ENCODE measurements at places on chromosomes 4 and X.

DNA sequence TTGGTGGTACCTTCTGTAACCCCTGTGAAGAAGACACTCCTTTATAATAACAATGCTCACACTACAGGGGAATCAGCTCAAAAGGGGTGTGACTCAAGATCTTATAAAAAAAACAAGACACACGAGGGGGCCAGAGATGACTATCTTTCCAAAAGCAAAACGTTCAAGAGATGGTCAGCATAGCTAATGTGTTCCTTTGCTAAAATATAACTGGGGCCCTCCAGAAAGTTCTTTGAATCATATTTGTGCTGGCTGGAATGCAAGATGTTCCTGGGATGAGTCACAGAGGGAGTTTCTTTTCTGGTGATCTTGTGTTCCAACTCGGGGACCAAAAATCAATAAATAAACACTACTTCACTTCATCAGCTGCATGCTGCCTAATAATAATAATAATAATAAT is 46.5 kb downstream of the RAI2 start:
- DNase-seq = peak; percentile 24

DNA sequence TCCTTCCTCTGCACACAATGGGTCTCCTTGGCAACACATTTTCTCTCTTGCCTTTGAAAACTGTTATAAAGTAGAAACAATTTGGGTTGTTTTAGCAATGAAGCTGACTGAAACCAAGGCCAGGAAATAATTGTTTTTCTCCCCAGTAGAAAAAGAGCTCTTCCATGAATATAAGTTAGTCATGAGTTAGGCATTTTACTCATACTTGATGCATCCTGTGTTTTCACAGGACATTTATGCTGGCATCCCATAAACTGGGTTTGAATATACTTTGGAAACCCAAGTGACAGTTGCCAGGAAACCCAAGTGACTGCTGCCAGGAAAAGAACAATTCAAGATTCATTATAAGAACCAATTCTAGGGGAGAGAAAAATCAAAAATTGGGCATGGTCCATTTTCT is 128.6 kb upstream of the NPY2R start:
- peak; percentile 8 for DNase-seq

- DNase-seq = peak; percentile 34
These were observed 171.6 kb downstream of the PCDH10 start for GRCh38 chr4:133320576-133321170.

- peak; percentile 71 for DNase-seq
These were observed at the start of gene GSPT2 for GRCh38 chrX:51743179-51743957. Gene GSPT2, plus strand, starts transcription at chrX:51743442. Its CDS starts 185 bp downstream, at chrX:51743627.

DNA sequence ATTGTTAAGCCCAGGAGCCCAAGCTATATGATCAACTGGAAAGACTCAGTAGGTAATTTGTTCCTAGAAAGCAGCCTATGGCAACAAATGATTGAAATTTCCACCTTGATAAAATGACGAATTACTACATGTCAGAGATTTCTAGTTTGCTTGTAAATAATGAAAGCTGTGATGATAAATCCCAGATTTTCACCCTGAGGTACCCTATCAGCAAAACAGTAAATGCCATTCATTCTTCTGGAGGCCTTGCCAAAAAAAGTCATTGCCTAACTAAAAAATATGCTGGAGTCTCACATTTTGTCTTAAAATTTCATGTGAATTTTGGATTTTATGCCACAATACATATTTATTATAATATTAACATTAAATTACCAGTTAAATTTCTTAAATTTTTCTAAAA is 71.3 kb downstream of the PPEF2 start:
- DNase-seq = peak; percentile 30

- peak; percentile 81 for DNase-seq
These were observed 23.1 kb upstream of the ARMCX2 start for GRCh38 chrX:101682723-101683122.

DNA sequence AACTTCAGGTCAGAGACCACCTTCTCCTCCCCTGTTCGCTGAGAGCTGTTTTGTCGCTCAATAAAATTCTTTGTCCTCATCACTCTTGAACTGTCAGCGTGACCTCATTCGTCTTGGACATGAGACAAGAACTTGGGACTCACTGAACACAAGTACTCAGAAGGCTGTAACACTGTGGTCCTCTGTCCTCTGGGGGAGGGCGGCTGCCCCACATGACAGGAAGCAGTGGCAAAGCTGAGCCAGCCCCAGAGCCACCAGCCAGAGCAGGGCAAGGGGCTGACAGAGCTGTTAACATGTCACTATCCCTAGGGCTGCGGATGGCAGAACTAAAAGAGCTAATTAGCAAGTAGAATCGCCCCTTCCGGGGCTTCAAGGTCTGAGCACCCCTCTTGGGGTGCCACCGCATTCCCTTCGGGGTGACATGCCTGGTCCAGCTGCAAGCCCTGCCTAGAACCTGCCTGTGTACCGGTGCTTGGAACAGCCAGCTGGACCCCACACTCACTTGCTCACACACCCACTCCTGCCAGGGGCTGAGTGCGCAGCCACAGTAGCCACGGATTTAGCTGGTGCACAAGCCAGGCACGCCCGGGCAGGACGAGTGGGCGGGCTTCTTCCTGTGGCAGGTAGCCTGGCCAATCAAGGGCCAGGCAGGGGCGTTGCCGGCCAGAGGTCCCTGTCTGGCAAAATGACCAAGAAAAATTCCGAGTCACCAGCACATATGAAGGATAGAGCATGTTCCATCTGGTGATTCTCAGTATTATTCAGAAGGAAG is 648.6 kb upstream of the AGA start:
- no peak for DNase-seq

DNA sequence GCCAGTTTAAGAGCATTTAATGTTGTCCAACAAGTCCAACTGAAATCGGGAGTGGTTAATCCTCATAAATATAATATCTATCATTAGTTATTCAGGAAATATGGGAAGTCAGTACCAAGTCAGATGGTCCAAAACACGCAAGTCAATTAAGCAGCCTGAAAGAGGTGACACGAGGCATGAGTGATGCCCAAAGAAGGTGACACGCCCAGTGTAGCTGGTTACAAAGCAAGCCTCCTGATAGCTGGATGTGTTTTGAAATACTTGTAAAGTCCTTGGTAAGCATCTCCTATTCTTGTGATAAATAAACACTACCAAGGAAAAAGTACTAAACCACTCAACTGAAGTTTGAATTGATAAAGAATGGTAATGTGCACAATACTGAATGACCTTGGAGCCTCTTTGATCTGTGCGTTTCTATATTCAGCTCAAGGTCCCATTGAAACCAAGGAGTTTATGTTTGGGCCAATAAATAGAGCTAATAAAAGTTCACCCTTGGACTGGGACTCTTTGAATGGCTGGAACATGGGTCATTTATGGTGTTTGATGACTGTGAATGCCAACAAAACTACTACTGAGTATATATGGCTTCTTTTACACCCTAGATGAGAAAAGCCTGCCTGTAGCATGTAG is 93.2 kb upstream of the KLF3 start:
- DNase-seq = no peak

DNA sequence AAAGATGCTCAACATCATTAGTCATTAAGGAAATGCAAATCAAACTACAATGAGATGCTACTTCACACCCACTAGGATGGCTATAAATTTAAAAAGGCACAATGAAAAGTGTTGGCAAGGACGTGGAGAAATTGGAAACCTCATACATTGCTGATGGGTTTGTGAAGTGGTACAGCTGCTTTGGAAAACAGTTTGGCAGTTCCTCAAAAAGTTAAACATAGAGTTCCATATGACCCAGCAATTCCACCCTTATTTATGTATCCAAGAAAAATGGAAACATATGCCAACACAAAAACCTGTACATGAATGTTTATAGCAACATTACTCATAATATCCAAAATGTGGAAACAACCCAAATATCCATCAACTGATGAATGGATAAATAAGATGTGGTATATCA is 101.3 kb upstream of the MAGEB10 start:
- DNase-seq = peak; percentile 6

GRCh38 chrX:40719731-40720130 is 15.6 kb downstream of the MED14 start:
- DNase-seq = peak; percentile 10

DNA sequence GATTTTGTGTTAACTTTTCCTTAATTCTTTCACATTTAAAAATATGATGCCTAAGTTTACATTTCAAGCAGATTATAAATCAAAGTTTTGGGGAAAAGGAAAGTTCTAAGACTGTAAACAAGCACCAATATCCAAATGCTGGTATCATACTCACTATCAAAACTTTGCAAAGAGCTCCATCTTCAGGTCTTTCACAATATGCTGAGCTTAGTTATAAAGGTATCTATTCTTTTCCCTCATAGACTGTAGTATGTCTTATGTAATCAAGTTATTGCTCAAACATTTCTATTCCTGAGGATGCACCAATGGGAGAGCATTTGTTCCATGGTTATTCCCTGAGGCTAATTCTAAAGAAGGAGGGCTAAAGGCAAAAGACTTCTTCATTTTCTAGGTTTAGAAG is 207.9 kb upstream of the FAM241A start:
- peak; percentile 56 for DNase-seq

GRCh38 chr4:5012958-5013357 is 6.3 kb downstream of the CYTL1 start:
- DNase-seq = no peak

DNA sequence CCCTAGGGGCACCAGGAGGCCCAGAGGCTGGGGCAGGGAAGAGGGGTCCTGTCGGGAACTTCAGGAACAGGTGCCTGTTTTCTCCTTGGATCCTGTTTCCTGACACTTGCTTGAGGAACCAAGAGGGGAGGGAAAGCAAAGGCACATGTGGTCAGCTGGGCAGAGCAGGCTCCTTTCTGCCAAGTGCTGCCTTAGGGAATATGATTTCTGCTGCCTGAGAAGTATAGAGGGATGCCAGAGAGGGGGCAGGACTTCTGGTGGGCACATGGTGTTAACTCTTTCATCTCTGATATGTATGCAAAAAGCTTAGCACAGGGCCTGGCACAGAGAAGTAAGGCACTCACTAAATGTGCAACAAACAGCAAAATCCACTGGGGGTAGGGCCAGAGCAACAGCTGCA is 51.2 kb upstream of the PJA1 start:
- DNase-seq = no peak

GRCh38 chr4:1060121-1060520 is 48.7 kb downstream of the FGFRL1 start:
- no peak for DNase-seq

DNA sequence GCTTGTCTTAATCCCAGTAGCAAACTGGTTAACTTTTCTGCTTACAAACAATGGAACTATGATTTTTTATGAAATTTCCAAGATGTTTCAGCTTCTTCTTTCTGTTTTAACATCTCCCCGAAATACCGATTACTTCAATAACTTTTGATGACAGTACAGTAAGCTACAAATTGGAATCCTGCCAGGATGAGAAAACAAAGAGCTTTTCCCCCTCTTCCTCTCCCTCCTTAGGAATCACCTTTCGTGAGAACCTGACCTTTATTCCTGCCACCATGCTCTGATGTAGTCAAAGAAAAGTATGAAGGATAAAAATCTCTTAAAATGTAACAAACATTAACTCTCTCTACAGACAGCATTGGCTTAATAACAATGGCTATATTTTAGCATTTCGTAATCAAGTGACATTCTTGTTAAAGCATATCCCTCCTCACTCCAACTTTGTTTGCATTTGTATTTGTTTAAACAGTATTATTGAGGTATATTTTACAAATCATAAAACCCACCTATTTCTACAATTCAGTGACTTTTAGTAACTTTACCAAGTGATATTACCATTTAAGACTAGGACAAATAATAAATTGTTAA is 148.7 kb upstream of the NAP1L5 start:
- DNase-seq = peak; percentile 28

DNA sequence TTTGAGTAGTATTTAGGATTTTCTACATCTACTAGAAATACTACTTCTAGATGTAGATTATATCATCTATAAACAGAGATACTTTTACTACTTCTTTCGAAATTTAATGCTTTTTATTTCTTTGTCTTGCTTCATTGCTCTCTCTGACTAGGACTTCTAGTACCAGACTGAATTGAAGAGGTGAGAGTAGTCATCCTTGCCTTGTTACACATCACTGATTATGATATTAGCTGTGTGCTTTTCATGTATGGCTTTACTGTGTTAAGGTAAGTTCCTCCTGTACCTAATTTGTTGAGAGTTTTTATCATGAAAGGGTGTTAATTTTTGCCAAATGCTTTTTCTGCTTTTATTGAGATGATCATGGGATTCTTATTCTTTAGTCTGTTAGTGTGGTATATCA is 19.6 kb upstream of the IL2 start:
- no peak for DNase-seq

- DNase-seq = no peak
These were observed 27.1 kb upstream of the STBD1 start for GRCh38 chr4:76279462-76279861.

DNA sequence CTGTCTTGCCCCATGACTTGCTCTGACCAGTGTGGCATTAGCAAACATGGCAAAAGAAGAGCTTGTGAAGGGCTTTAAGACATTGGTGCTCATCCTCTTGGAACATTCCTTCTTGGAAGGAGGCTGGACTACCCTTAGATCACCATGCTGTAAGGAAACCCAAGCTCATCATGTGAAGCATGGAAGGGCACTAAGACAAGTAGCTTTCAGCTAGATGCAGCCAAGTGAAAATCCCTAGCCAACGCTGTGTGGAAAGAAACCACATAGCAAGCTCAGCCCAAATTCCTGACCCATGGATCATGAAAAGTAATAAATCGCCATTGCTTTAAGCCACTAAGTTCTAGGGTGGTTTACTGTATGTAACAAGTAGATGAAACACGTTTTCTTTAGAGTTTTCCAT is 12.4 kb upstream of the PACRGL start:
- DNase-seq = peak; percentile 88

DNA sequence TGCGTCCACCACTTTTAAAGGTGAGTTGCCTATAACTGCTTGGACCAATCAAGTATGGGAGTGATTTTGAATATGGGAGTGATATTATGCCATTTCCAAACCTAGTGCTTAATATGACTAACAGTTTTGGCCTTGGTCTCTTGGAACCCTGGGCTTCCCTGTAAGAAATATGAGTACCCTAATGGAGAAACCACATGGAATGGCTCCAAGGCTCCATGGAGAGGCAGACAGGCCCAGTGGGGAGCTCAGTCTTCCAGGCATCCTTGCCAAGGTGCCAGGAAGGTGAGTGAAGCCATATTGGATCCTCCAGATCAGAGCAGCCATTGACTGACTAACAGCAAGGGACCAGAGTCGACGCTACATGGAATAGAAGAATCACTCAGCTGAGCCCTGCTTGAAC is 53.2 kb downstream of the MAML3 start:
- peak; percentile 57 for DNase-seq
